Lung (tissue), 17 donors: ENCODE measurements at places on chromosomes 1 and 21.

DNA sequence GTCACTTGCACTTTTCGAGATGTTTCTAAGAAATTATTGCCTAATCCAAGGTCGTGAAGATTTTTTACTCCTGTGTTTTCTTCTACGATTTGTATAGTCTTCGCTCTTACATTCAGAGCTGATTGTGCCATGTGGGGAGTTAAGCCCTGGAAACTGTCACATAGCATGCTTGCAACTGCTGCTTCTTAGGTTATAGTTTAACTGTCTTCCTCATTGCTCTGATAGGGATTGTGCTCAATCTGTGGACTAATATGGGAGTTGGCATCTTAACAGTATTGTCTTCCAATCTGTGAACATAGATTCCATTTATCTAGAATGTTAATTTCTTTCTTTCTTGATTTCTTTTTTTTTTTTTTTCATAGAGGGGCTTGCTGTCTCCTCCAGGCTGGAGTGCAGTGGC lies 34.8 kb upstream of the CAMTA1 start:
- DNase-seq = no peak

GRCh38 chr21:40850071-40850470 lies 3.1 kb upstream of the DSCAM start:
- no peak for DNase-seq

GRCh38 chr1:17842686-17843085 lies 87.6 kb downstream of the ACTL8 start:
- no peak for DNase-seq

GRCh38 chr1:212110617-212111016 lies 75.1 kb downstream of the DTL start:
- peak; percentile 98 for DNase-seq

DNA sequence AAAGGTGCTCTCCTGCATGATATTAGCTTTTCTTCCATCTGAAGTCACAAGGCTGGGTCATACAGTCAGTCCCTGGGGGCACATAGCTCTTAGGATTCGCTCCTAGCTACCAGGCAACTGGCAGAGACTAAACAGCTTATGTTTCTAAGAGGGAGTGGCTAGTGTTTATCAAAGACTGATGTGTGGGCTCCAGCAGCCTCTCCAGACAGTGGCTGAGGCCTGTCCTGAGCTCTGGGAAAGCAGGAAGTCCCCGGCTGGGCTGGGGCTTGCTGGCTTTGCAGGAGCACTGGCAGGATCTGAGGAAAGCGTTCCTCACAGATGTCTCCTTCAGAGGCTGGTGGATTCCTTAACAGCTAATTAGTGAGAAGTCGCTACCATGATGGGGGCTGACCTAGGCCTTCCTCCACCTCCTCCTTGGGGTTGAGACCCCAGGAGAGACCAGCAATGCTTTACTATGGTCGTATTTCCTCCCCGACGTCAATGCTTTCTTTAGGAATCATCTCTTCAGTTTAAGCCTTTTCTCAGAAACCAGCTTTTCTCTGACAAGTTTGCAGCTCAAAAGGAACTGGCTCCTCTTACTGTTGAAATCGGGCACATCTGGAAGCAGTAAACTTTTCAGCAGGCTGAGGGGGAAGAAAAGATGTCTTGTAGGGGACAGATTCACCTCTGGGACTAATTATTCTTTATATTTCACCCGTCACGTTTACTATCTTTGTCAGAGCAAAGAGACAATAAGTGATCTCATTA lies 33.5 kb upstream of the HHAT start:
- peak; percentile 72 for DNase-seq

DNA sequence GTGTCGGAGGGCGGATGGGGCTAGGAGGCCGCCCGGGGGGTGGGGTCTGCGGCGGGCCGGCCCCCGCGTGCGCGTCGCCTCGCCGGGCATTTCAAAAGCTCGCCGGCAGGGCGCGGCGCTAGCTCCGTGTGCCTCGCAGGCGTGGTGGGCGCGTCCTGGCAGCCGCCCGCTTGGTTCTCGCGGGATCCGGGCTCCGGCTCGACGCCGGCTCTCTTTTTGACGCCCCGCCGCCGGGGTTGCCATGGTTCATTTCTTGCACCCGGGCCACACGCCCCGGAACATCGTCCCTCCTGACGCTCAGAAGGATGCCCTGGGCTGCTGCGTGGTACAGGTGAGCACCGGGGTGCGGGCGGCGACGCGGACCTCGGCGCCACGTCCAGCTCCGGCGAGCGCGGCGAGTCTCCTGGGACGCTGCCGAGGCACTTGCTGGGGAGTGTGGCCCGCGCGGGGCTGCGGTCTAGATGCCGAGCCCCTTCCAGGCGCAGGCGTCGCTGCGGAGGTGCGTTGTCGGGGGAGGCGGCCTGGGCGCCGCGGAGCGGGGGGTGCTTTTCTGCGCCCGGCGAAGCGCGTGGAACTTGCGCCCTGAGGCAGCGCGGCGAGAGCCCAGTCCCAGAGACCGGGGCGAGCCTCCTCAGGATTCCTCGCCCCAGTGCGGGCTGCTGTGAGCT lies at the start of gene ZYG11A:
Gene ZYG11A (plus strand): TSS at position 118 of the 668 bp plus-strand sequence. CDS start 124 bp downstream, at position 242.
- peak; percentile 72 for DNase-seq

DNA sequence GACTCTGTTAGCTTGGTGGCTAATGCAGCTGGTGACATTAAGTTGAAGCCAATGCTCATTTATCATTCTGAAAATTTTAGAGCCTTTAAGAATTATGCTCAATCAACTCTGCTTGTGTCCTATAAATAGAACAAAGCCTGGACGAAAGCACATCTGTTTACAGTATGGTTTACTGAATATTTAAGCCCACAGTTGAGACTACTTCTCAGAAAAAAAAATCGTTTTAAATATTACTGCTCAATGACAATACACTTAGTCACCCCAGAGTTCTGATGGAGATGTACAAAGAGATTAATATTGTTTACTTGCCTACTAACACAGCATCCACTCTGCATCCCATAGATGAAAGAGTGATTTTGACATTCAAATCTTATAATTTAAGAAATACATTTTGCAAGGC lies 79.6 kb downstream of the NEGR1 start:
- DNase-seq = no peak
